ENCODE measurements at places on chromosomes 4 and X. TPM values are rescaled to one million over a fixed set of nuclear protein-coding genes. Genes with fewer than 3 reads are reported as not detected.

DNA sequence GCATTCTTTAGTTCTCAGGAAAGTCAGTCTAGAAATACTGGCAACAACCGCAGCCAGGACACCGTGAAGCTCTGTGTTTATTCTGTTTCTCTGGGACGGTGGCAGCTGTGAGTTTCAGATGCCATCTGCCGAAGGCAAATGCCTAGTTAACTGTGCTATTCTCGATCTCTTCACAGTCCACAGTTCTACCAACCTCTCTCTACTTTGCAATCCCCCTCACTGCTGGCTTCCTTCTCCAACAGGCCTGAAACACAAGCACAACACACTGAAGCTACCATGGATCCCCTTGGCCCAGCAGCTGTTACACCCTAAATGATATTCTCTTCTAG, 118.8 kb downstream of the ZNF827 start:
- H3K27me3 ChIP-seq: no peaks in the 10 kb centered on the region
- peaks cover 6% of the 10 kb centered on the region for H3K4me1 ChIP-seq
- no peak for DNase-seq
- peaks cover 84% of the 10 kb centered on the region for H3K36me3 ChIP-seq

DNA sequence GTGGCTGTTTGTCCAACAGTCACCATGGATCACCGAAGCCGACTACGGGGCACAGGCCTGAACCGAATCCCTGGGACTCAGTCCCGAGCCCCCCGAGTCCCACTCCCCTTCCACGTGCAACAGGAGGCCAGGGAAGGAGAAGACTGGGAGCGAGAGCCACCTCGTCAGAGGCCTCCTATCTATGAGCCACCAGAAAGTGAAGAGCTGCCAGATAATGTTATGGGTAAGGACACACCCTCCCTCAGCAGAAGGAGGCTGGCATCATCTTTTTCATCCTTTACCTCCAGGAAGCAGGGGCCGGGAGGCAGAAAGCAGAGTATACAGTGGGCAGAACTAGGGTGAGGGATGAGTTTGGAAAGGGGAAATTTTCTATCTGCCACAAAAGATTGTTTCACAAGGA, 2.8 kb upstream of the PRDX4 start:
- peaks cover 10% of the 10 kb centered on the region for H3K4me1 ChIP-seq
- H3K4me3 ChIP-seq: no peak overlapping the region
- no peak overlapping the region for H3K27ac ChIP-seq
- no peaks in the 10 kb centered on the region for H3K27me3 ChIP-seq

DNA sequence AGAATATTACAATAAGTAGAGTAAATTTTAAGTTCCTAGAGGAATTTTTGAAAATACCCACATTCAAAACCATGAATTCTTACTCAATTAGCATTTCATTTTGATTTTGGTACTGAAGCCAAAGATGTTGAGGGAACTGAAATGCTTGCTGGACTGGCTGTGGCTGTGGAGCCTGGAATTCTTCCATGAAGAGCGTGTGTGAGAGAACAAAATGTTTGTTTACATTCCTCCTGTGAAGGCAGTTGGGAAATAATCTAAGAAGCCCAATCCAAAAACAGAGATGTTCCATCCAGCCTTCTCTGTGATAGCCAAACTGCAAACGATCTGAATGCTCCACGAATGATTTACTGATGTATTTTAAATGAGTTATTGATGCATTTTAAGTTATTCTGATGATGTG, 3.8 kb upstream of the ADH1B start:
- no peak overlapping the region for H3K4me3 ChIP-seq
- H3K27ac ChIP-seq: no peak overlapping the region
- H3K27me3 ChIP-seq: peaks cover 2% of the 10 kb centered on the region

GLUD2 gene
- 0.52 TPM for total RNA-seq
